ENCODE measurements at places on chromosomes 1 and 21. TPM values are rescaled to one million over a fixed set of nuclear protein-coding genes. Genes with fewer than 3 reads are reported as not detected.

- DNase-seq: peak; percentile 75
Measured at GRCh38 chr1:43991476-43992231, at the start of gene CCDC24. TSS of gene CCDC24 (plus strand) at chr1:43991599. CDS start at chr1:43991879, 280 bp downstream.

DNA sequence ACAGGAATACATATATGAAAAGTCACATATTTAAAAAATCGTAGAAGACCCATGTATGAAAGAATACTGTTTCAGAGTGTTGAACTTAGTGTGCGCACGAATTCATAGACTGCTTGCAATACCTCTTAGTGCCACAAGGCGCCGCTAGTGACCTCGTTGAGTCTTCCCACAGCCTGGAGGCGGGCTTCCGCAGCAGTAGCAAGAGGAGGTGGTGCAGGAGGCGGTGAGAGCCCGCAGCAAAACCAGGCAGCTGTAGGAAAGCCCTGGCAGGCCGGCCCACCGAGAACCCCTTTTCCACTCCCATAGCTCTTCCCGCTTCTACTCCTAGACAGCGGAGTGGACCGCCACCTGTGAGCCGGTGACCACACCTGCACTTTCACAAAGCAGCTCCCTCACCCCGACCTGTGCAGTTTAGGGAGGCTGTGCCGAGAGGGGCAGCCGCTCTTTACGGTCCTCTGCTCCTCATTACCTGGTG is 23.5 kb downstream of the MTARC1 start:
- peak; percentile 26 for DNase-seq

DNA sequence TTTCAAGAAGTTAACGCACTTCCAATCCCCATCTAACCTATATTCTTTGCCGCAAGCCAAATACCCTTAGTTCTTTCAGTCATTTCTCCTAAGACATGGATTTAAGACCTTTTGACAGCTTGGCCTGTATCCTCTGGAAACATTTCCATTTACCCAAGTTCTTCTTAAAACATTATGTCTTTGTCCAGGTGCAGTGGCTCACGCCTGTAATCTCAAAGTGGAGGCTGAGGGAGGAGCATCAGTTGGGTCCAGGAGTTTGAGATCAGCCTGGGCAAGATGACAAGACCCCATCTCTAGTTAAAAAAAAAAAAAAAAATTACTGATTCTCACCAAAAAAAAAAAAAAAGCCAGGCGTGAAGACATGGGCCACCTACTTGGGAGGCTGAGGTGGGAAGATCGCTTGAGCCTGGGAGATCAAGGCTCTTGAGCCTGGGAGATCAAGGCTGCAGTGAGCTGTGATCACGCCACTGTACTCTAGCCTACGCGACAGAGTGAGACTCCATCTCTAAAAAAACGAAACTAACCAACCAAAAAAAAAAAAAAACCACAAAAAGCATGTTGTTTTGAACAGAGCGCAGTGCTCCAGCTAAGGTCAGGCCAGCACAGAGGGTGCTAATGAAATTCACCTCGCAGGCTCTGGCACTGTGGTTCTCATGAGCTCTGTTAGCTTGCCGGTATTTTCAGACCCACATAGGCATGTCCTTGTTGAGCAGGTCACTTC is 36.0 kb downstream of the NUAK2 start:
- peak; percentile 79 for DNase-seq

- no peak for DNase-seq
Measured at GRCh38 chr1:10781137-10781536, 15.3 kb downstream of the CASZ1 start.

DNA sequence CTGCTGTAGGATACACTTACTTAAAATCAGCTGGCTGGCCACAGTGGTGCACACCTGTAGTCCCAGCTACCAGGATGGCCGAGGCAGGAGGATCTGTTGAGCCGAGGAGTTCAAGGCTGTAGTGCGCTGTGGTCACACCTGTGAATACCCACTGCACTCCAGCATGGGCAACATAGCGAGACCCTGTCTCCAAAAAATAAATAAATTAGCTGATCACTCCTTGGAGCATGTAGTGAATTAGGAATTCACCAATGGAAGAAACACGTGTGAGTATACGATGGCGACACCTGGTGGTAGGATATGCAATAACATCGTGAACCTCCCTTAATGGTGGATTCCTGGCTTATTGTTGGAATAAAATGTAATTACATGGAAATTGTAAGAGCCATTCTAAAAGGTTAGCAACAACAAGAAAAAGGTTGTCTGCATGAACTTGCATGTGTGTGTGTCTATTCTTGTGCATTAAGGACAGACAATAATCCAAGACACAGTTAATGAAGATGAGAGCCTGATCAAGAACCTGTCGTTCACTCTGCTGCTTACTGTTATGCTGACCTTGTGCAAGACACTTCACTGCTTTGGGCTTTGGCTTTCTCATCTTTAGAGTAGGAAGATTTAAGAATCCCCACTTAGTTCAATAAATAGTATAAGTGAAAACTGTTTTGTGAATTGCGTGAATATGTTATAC is 38.6 kb upstream of the COX20 start:
- DNase-seq: peak; percentile 57

DNA sequence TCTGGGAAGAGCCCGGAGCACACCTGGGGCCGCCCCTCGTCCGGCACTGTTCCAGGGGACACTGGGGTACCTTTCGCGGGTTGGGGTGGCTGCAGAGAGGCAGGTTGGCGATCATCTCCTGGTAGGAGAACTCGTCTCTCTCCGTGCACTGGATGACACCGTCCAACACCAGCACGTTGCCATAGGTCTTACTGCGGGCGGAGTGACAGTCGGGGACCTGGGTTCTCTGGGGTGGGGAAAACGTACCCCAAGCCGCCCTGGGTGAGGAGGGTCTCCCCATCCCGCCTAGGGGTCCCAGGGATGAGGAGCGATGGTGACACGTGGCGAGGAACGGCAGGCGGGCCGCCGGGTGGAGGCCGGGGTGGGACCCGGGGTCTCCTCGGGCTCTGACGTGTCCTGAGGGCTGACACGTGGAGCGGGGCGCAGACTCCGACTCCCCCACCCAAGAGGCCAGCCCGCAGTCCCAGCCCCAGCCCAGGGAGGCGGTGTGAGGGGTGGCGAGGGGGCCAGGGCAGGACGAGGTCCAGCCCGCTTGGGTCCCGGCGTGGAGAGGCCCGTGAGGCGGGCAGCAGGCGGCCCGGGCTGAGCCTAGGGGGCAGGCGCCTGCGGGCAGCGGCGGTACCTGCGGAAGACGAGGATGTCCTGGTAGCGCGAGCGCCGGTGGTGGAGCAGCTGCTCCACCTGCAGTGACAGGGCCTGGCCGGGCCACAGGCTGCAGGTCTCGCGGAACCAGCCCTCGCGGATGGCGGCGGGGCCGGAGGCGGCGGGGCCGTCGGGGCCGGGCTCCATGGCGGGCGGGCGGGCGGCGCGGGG is 457 bp downstream of the SRM start:
- no peak for DNase-seq

DNA sequence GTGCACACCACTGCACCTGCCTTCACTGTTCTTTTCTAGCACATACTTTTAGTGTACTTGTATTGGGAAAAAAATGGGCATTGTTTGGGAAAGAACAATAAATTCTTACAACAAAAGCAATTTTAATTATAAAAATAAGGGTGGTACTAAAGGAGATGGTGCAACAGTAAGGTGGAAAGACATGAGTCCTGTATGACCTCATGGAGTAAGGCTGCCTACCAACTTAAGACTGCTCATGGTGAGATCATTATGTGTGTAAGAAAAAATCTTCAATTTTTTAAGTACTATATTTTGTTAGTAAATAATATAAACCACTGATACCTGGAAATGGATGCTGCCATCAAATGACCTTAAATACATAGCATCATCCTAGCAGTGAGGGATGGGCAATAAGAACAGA is 29.6 kb upstream of the PHGDH start:
- no peak for DNase-seq

DNA sequence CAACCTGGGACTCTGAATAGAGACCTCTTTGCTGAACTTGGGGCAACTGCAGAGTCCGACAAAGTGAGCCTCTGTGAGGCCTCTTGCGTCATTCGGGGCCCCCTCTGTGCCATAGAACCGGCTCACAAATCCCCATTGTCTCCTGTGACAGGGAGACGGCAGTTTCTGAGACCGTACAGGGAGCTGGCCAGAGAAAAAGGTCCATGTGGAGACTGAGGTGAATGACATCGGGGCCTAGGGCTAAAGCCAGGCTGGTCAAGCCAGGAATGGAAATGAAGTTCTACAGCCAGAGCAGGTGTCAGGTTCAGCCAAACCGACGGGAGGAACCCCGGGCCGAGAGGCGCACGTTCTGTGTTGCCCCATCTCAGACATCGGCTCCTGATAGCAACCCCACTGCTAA is 37.1 kb upstream of the TRIM67 start:
- DNase-seq: no peak

- DNase-seq: no peak
Measured at GRCh38 chr1:41353744-41354143, 7.5 kb upstream of the FOXO6 start.

DNAJC28 gene
- 0.17 TPM for total RNA-seq

MARCKSL1 gene
- total RNA-seq: 27.5 TPM

GPR25 gene
- total RNA-seq: 1.2 TPM

XCL2 gene
- total RNA-seq: not detected
